ENCODE measurements at places on chromosomes 4 and X. TPM values are rescaled to one million over a fixed set of nuclear protein-coding genes. Genes with fewer than 3 reads are reported as not detected.

The SNCA gene
- total RNA-seq: 2.0 TPM

The EDA2R gene
- total RNA-seq: 1.3 TPM

The MID2 gene
- 9.0 TPM for total RNA-seq

The UNC5C gene
- total RNA-seq: not detected

The TMEM47 gene
- not detected for total RNA-seq

The SYTL5 gene
- 0.05 TPM for total RNA-seq

The SPACA5 gene
- total RNA-seq: not detected

The TMA16 gene
- total RNA-seq: 52.0 TPM

The CT45A10 gene
- not detected for total RNA-seq

The DGKK gene
- total RNA-seq: not detected

The SMC1A gene
- 148 TPM for total RNA-seq

The L1CAM gene
- 0.45 TPM for total RNA-seq

The CFP gene
- total RNA-seq: 4.4 TPM

The ATP6AP2 gene
- 65.5 TPM for total RNA-seq

The DDX53 gene
- total RNA-seq: not detected

The UGT2B7 gene
- not detected for total RNA-seq

The POF1B gene
- 0.21 TPM for total RNA-seq

The SNX12 gene
- total RNA-seq: 42.1 TPM

The INPP4B gene
- 64.9 TPM for total RNA-seq

The ANOS1 gene
- total RNA-seq: not detected

The TMEM150C gene
- not detected for total RNA-seq

The LNX1 gene
- total RNA-seq: not detected

The ANAPC4 gene
- 26.1 TPM for total RNA-seq

The GJB1 gene
- not detected for total RNA-seq

The SH3TC1 gene
- total RNA-seq: 28.5 TPM

The PAGE4 gene
- not detected for total RNA-seq

The MAB21L2 gene
- not detected for total RNA-seq

The GAGE12H gene
- not detected for total RNA-seq

The NUDT10 gene
- total RNA-seq: 1.2 TPM

The CXCL11 gene
- total RNA-seq: not detected

The CT45A3 gene
- not detected for total RNA-seq

The BMX gene
- not detected for total RNA-seq

The NLRP2B gene
- not detected for total RNA-seq

The PAGE1 gene
- total RNA-seq: not detected

The SPANXN4 gene
- not detected for total RNA-seq

The GAGE2A gene
- total RNA-seq: not detected

The TMSB15A gene
- total RNA-seq: 0.70 TPM

The TMPRSS11B gene
- total RNA-seq: not detected

The STPG2 gene
- total RNA-seq: not detected

The SATL1 gene
- total RNA-seq: not detected

The SLC49A3 gene
- total RNA-seq: 0.19 TPM

The PAK3 gene
- 1.3 TPM for total RNA-seq

The CRMP1 gene
- not detected for total RNA-seq

The GNRHR gene
- not detected for total RNA-seq

The XKRX gene
- total RNA-seq: 0.48 TPM
